ENCODE measurements at places on chromosomes 4 and X. TPM values are rescaled to one million over a fixed set of nuclear protein-coding genes. Genes with fewer than 3 reads are reported as not detected.

The GRID2 gene
- 7.9 TPM for total RNA-seq

The FNIP2 gene
- total RNA-seq = 69.3 TPM

The KIF4A gene
- 0.24 TPM for total RNA-seq

The SUPT20HL2 gene
- total RNA-seq = 3.4 TPM

The P2RY4 gene
- total RNA-seq = 0.48 TPM

The DCX gene
- 0.72 TPM for total RNA-seq

DNA sequence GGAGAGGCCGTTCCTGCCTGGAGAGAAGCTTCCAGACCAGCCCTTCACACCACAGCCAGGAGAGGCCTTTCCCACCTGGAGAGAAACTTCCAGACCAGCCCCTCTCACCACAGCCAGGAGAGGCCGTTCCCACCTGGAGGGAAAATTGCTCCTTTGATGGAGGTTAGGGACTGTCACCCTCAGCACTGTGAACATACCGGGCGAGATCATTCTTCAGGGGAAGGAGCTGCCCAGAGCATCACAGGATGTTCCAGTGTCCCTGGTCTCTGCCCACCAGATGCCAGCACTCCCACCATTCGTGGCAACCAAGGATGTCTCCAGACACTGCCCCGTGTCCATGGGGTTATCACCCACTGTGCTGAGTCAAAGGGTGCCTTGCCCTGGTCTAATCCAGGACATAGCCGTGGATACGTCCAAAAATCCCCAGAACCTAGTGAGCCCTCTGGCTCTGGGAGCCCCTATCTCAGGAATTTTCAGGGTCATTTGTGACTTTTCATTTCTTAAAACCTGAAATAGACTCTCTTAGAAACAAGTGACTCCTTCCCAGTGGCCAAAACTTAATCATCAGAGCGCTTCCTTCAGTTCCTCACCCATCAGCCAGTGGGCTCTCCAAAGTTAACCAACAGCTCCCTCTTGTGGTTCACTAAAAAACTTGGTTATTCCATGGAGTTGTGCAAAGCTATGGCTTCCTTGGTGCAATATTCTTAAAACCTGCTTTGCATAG, 80.2 kb downstream of the CRMP1 start:
- DNase-seq = peak; percentile 79

GRCh38 chr4:114922592-114922933, 190.9 kb downstream of the NDST4 start:
- DNase-seq = no peak

GRCh38 chr4:147760176-147760575, 28.3 kb downstream of the ARHGAP10 start:
- no peak for DNase-seq

- DNase-seq = no peak
Observed at GRCh38 chr4:55372259-55372658, 23.5 kb upstream of the TMEM165 start.

GRCh38 chr4:98803251-98803650, 125.7 kb downstream of the EIF4E start:
- no peak for DNase-seq

- peak; percentile 42 for DNase-seq
Observed at GRCh38 chr4:140330311-140330900, 43.0 kb upstream of the SCOC start.

GRCh38 chrX:13511241-13511943, 58.0 kb upstream of the EGFL6 start:
- no peak for DNase-seq

DNA sequence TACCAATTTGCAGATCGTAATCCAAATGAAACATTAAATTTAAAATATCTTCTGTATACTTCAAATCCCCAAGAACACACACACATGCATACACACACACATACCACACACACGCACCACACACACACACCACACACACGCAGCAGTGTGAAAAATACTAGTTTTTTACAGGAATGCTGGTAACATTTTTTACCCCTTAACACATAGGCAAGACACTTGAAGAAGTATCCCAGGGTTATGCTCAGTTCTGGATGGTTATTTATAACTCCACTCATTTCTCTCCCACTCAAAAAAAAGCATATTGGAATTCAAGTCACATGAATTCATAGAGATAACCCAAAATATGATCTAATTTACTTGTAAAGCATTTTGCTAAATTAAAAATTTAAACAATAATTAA, 325.5 kb upstream of the SLC7A11 start:
- peak; percentile 2 for DNase-seq

DNA sequence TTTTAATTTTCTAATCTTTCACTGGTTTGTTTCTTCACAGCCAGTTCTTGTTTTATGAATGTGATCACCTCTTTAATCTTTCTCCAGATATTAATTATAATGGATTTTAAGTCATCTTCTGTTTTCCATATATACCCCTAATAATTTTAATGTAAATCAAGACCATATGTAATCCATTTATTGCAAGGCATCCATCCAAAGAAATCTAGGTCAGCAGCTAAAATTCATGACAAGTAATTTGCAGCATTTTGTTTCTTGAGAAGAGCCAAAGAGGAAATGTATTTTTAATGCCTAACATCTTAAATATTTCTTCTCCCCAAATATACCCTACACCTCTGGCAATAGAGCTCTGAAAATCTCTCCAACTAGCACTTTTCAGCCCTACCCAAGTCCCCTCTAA, 81.1 kb downstream of the SUPT20HL2 start:
- no peak for DNase-seq

DNA sequence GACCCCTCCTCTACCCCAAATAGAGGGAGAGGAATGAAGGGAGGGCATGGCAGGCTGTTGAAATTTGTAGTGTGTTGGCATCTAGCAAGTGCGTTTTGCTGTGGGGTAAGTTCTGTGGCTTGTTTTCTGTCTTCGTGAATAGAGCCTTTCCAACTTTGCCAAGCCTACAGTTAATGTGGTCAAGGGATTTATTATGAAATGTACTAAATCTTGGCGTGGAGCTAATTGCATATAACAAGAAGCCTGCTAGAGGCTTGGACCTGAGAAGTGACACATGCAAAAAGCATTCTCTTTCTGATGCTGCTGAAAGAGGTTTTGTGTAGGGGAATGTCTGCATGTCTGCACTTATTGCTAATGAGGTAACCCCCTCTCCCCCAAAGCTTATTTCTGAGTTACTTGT, 132.2 kb downstream of the BMPR1B start:
- no peak for DNase-seq

DNA sequence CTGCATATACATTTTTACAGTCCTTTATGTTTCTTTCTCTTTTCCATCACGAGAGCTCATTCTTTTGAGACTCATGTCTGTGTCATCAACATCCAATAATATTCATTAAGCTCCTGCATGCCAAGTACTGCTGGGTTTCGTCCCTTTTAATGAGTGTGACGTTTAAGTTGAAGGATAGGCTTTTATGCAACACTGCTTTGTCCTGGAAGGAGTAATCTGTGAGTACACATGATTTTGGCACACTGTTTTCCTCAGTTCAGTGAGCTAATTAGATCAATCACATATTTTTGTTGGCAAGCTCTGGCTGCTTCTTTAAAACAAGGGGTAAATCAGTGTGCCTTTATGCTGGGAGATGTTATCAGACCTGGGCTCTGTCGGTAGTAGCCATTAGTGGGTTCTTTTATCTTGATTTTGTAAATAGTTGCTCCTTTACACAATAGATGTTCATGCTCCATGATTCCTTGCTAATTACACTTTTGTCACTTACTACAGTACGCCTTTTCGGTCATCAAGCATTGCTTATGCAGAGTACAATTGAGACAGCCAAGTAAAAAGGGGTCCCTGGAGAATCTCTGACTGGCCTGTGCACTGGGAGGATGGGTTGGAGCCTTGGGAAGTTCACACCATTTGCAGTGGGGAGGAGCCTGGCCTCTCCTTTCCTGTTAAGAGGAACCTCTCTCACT, 132.6 kb downstream of the FHIP1A start:
- peak; percentile 66 for DNase-seq
